ENCODE measurements at places on chromosomes 1 and 21.

GRCh38 chr1:197910120-197910991 lies 6.8 kb upstream of the LHX9 start:
- DNase-seq = no peak

DNA sequence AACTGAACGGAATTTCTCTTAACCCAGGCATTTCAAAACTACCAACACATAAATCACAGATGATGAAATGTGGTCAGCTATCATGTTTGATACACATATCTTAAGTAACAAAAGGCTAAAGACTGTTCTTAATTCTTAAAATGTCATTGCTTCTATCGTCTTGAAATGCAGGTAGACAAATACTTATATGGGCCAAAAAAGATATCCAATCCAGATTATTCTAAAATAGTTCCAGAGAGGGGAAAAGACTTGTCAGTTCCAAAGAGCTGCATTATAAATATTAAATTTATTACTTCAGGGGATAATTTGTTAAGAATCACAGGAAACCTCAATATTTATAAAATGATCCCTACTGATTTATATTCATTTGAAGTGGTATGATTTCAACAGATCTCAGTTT lies 259.4 kb downstream of the FAF1 start:
- no peak for DNase-seq

DNA sequence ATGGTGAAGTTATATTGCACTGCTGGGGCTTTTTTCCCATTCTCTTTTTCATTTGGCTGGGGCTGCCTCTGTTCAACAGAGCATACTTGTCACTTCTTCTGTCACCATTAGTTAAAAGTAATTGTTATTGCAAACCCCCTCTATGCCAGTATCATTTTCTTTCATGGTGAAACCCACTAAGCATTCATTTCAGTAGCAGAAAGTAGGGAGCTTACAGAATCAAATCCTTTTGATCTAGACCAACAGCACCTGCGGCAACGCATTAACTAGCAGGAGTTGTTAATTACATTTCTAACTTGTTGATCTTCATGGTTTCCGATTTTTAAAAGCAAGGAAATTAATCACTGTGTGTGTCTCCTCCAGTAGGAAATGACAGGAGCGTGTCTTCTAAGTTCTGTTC lies 15.0 kb downstream of the SMYD2 start:
- no peak for DNase-seq

DNA sequence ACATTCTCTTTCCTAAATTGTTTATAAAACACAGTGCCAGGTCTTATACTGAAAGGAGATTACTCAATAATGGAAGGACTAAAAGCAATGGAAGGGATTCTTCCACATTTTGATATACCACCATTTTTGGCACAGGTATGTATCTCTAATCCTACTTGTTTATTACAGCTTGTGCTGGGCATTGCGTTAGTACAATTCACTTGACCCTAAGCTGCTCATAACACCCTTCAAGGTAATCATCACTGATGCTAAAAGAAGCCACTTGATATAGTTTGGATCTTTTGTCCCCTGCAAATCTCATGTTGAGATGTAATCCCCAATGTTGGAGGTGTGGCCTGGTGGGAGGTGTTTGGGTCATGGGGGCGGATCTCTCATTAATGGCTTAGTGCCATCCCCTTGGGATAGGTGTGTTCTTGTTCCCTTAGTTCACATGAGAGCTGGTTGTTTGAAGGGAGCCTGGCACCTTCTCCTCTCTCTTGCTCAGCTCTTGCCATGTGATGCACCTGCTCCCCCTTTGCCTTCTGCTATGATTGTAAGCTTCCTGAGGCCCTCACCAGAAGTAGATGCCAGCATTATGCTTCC lies 71.1 kb downstream of the NIBAN1 start:
- no peak for DNase-seq

DNA sequence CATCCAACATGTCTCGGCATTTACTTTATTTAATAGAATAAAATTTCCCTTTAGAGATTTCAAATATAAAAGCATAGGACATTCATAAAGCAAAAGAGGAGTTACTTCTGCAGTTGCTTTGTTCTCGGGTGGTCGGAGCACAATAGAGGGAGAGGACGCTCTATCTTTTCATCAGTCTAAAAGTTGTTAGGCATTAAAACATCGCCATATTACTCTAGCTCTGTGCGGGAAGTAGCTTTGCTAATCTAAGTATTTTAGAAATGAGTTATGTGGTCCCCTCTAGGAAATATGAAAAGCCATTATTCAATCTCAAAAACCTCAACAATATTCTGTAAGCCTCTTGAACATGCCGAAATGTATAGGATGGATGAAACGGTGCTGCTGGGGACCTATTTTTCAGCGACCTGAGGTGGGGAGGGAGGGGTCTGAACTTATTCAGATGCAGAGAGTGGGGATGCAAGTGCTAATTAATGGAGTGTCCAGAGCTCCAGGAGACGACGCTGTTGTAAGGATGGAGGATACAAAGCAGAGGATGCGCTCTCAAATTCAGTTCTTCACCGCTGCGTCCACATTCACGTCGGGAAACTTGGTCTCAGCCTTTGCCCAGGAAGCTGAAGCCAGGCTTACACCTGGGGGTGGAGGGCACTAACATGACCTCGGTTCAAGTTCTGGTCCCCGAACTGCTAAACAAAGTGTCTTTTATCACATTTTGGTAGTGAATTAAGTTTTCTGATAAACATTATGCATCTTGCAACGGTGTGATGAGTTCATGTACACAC lies 6.3 kb downstream of the CDKN2C start:
- no peak for DNase-seq

GRCh38 chr1:119582801-119583200 lies 65.3 kb downstream of the ZNF697 start:
- DNase-seq = no peak

GRCh38 chr1:237748171-237748960 lies 142.4 kb downstream of the ZP4 start:
- no peak for DNase-seq

- no peak for DNase-seq
Measured at GRCh38 chr1:217182992-217183391, 447.9 kb downstream of the GPATCH2 start.

DNA sequence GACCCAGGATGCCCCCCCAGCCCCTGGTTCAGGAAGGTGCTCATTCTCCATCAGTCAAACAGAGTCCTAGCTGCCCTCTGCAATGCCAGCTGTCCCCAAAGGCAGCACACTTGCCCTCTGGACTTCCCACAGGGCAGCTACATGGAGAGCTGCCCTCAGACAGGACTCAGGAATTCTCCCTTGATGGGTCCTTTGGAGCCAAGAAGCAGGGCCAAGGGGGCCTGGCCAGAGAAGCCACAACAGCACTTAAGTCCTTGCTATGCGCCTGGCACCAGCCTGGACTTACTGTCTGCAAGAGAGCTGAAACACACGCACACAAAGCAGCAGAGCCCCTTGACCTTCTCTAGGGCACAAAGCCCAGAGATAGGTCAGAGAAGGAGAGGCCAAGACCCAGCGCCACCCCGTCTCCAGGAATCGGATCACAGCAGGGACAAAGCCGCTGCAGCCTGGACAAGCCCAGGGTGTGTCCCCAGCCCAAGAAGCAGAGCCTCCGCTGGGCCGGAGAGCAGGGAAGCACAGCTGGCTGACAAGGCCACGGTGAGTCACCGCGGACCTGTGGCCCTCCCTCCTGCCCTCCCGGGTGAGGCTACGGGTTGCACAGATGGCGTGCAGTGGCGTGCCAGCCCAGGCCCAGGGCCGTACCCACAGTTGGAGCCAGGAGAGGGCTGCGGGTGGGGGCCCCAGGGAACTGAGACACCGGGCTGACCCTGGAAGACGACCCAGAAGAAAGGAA lies 1.7 kb downstream of the WNT9A start:
- no peak for DNase-seq

DNA sequence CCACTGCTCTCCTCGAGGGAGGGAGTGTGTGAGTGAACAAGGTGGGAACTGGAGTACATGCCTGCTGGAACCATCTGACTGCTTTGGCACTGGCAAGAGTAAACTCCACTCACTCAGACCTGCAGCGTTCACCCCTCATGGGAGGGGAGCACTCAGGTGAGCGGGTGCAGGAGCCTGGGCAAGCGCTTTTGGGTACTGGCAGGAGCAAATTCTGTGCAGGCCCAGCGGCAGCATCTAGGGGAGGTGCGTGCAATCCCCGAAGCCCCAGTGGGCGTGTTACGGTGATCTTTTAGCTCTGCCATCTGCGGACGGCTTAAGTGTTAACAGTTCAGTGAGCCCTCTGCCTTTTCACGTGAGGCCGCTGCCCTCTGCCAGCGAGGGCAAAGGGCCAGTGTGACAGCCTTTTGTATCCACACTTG lies 127.4 kb downstream of the PATJ start:
- no peak for DNase-seq

- DNase-seq = no peak
Measured at GRCh38 chr1:54311506-54311905, 94.7 kb downstream of the SSBP3 start.

GRCh38 chr1:66642992-66643391 lies 109.0 kb downstream of the SGIP1 start:
- no peak for DNase-seq

DNA sequence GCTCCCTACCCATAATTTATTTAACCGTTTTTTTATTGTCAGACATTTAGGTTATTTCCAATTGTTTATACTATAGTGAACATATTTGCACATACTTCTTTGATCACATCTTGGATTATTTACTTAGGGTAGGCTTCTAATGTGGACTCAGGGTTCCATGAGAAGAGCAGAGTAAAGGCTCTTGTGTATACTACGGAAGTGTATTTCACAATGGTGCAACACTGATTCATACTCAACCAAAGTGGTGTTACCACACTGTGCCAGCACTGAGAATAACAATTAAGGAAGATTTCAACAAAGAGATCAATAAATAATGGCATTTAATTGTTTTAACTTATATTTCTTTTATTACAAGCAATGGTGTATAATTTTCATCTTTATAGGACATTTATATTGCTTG lies 251.2 kb downstream of the ZNF326 start:
- no peak for DNase-seq

DNA sequence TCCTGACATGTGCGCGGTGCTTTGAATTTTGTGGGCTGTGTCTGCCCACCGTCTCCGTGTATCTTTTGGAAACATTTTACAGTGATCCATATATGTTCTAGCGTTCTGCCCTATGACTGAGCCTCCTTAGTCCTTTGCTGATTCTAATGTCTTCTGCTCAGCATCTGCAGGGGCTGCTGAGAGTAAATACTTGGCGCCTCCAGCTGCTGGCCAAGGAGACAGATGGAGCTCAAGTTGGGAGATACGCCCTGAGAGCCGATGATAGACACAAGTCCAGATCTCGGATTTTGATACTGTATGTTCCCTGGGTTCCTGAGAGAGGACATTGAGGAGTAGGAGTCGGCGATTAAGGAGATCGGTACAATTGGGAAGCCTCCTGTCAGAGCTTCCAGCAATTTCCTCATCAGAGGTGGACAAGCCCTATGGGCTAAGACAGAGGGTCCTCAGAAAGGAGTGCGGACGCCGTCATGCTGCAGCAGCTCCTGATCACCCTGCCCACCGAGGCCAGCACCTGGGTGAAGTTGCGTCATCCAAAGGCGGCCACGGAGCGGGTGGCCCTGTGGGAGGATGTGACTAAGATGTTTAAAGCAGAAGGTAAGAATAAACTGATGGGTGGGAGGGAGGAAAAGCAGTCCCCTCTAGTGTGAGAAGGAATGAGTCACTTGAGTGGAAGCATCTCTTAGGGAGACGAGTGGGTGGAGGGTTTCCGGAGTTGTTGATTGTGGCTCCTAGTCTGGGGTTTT lies 390 bp downstream of the ZFP69B start:
- DNase-seq = no peak

- no peak for DNase-seq
Measured at GRCh38 chr21:41815652-41816582, 49.1 kb upstream of the RIPK4 start.

DNA sequence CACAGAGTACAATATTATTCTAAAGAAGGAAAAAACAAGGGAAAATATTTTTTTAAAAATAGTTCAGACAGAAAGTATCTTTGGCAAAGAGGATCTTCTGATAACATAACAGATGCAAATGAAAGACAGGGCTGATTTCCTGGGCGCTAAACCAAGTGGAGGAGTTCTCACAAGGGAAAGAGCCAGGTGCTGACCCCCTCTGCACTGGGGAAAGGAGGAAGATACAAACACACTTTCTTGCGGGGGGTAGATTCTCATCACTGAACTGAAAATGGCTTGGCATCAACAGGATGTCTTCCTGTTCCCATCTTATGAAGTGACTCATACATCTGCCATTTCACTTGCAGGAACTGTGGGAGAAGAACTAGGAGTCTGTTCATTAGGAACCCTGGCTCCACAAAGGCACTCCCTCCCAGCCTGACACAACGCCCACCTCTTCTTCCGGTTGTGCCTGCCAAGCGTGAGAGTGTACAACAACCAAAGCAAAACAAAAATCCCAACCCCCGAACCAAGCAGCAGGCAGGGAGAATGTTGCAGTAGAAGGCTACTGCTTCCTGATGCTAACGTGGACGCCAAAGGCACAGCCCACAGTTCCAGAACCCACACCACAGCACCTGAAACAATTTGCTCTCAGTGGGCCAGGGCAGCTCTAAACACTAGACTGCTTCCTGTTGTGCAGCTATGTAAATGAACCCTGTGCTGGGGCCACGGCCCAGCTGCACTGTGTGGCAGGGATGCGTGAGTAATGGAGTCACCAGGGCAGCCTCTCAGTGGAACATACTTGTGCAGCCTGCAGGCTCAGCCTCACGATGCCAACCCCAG lies 51.0 kb downstream of the GADD45A start:
- no peak for DNase-seq

DNA sequence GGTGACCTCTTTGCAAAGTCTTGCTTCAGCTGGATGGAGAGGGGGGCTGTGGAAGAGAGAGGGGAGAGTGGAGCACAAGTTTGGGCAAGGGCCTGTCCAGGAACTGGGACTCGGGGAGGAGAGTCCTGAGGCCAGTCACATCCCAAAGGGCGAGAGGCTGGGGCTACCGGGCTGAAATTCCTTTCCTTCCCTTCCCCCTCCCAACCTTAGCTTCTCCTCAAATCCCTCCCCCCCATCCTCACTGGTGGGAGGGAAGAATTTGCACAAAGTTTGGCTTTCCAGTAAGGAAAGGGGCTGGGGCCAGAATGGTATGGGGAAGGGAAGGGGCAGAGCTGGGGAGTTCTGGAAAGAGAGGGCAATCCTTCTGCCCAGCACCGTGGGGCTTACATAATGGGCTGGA lies 854 bp downstream of the CNTN2 start:
- DNase-seq = no peak

GRCh38 chr1:178927003-178927402 lies 56.1 kb upstream of the ANGPTL1 start:
- no peak for DNase-seq

- DNase-seq = no peak
Measured at GRCh38 chr1:203995228-203995627, 77.7 kb upstream of the SOX13 start.

GRCh38 chr1:13871413-13871812 lies 171.4 kb downstream of the PRDM2 start:
- no peak for DNase-seq

- no peak for DNase-seq
Measured at GRCh38 chr1:156748670-156749418, 2.6 kb downstream of the HDGF start.

Measured in NCI-H2081 treated with DMSO at 0.1 percent for 48 hours (cell line).